Vagina (tissue), 2 donors: ENCODE measurements at places on chromosomes 1 and 21.

GRCh38 chr21:15027056-15027455 lies 37.7 kb downstream of the NRIP1 start:
- H3K27ac ChIP-seq, result no peak overlapping the region
- H3K36me3 ChIP-seq, result no peaks in the 10 kb centered on the region
- DNase-seq, result no peak
- H3K4me3 ChIP-seq, result no peak overlapping the region
- H3K4me1 ChIP-seq, result peaks cover 38% of the 10 kb centered on the region

DNA sequence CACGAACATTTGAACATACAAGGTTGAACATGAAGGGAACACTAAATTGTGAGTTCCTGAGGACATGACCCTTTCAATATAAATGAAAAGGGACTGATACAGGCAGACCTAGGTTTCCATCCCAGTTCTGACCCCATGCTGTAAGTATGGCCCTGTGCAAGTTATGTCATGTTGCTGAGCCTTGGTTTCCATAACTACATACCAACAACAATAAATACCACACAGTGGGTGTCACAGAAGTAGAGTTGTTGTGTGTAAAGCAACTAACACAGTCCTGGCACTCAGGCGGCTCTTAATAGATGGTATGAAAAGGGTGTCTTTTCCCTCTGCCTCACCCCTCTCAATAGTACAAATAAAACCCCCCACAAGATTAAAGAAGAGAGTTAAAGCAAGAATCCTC lies 140.8 kb downstream of the LMX1A start:
- no peak for DNase-seq
- no peaks in the 10 kb centered on the region for H3K36me3 ChIP-seq
- no peaks in the 10 kb centered on the region for H3K27me3 ChIP-seq
- no peaks in the 10 kb centered on the region for H3K4me1 ChIP-seq
- no peak overlapping the region for H3K4me3 ChIP-seq

GRCh38 chr21:43605320-43606215 lies 53.7 kb downstream of the HSF2BP start:
- no peaks in the 10 kb centered on the region for H3K36me3 ChIP-seq
- no peak overlapping the region for H3K4me3 ChIP-seq
- H3K27ac ChIP-seq, result no peak overlapping the region
- H3K27me3 ChIP-seq, result no peaks in the 10 kb centered on the region
- peaks cover 10% of the 10 kb centered on the region for H3K4me1 ChIP-seq

DNA sequence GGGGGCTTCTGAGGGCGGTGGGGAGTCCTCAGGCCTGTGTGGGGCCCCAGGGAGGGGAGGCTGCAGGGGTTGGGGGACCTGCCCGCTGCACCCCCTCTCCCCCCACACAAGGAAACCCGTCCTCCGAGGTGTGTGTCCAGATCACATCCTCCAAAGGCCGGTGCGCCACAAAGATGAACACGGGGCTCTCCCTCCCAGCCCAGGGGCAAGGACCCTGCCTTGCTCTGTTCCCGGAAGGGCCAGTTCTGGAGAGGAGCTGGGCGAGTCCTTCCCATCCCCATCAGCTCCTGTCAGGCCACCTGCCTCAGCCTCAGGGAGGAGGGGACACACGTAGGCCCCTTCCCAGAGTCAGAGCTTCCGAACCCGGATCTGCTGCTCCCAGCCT lies 2.5 kb upstream of the TTLL10 start:
- no peak overlapping the region for H3K4me3 ChIP-seq
- H3K4me1 ChIP-seq, result peaks cover 14% of the 10 kb centered on the region
- H3K36me3 ChIP-seq, result no peaks in the 10 kb centered on the region
- no peak for DNase-seq
- H3K27ac ChIP-seq, result no peak overlapping the region
